ENCODE measurements at places on chromosomes 5 and 9.

GRCh38 chr5:7793895-7794294, 57.0 kb downstream of the CFAP90 start:
- DNase-seq, result no peak

DNA sequence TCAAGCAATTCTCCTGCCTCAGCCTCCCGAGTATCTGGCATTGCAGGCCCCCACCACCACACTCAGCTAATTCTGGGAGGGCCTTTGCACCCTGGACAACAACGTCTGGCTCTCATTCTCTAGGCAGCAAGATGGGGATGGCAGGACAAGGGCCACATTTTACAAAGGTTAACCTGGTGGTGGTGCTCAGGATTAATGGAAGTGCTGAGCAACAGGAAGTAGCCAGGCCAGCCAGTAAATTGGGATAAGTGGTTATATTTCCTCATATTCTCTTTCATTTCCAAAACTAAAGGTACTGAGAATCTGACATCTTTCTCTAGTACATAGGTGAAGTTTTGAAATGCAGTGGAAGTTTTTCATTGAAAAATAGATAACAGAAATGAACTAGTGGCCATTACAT, 24.7 kb upstream of the ASPN start:
- DNase-seq, result no peak

DNA sequence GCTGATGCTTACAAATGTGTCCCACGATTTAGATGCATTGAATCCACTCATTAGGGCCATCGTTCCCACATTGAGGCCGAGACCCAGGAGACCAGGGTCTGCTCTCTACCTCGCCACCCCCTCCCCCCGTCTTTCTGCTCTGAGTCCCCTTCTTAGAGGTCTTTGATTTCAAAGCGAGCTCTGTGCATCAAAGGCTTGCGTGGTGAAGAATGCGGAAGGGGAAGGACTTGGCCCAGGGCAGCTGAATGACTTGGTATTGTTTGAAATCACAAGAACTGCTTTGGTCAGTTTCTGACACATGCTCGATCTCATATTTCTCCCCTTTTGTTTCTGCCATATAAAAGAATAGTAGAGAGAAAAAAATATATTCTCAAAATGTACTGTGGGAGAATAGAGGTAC, 78.3 kb upstream of the IRX1 start:
- DNase-seq, result no peak

DNA sequence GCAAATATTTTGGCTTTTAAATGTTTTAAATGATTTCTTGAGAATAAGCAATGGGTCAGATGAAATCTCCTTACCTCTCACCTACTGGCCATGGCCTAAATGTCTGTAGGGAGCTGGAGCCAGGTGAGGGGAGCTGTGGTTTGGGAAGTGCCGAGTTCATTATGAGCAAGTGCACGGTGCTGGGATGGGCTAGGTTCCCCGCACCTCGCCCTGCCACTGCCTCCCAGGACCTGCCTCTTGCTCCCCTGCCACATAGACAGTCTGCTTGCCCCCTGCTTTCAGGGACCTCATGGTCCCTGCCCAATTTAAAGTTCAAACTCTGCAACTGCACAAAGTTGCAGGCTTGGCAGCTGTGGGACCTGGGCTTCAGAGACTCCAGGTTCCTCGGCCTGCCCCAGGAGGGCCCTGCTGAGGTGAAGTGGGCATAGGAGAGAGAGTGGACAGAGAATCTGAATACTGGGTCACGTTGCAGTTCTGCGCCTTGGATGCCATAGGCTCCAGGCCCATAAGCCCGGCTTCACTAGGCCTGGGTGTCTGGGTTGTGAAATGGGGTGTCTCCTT, 5.4 kb downstream of the OR13J1 start:
- no peak for DNase-seq

- DNase-seq, result no peak
These were observed 312.5 kb downstream of the PSAT1 start for GRCh38 chr9:78609450-78609849.

GRCh38 chr5:122602700-122603099, 172.2 kb upstream of the SNX2 start:
- no peak for DNase-seq

GRCh38 chr9:134180786-134181647, 16.7 kb upstream of the RNU6ATAC start:
- DNase-seq, result no peak

All from hepatic stellate cell (primary cell).